ENCODE measurements at places on chromosomes 6 and 20.

DNA sequence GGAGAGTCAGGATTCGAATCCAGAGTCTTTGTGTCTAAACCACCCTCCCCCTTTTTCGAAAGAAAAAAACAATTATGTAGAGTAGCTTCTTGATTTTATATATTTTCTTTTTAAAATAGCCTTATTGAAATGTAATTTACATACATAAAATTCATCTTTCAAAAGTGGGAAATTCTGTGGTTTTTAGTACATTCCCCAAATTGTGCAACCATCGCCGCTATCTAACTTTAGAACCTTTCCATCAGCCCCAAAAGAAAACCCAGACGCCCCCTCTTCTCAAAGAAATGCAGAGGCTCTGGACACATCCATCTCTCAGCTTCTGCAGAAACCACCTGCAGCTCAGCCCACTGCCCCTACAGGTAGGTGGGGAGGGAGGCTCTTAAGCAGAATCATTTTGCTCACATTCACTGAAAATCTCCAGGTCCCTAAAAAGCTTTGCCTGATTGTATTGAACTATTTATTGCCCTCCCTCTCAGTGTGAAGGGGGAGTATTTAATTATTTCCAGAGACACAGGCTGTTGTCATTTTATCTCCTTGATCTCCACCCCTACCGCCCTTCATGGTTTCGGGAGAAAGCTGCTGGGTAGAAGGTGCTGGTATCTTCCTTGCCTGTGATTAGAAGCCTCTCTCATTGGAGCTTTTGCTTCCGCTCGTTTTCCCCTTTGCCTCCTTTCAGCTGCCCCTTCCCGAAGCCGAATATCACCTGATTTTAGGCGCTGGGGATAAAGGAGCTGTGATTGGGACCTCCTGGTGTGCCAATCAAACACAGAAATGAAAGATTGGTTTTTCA, 68.7 kb upstream of the KCNG1 start:
- DNase-seq = no peak

GRCh38 chr20:57433657-57434389, 42.6 kb downstream of the RBM38 start:
- DNase-seq = no peak

DNA sequence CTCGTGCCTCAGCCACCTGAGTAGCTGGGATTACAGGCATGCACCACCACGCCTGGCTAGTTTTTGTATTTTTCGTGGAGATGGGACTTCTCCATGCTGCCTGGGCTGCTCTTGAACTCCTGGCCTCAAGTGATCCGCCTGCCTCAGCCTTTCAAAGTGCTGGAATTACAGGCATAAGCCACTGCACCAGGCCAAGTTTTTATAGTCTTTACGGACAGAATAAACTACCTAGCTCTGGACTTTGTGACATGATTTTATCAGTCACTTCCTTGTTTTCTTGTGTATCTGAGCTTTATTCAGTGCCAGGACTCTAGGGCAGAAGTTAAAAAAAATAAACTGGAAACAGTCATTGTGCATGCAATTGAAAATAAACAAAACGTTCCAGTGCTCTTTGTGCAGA, 46.7 kb upstream of the RALGAPA2 start:
- DNase-seq = no peak

- DNase-seq = no peak
Measured at GRCh38 chr20:55116598-55116997, 641.2 kb downstream of the DOK5 start.

DNA sequence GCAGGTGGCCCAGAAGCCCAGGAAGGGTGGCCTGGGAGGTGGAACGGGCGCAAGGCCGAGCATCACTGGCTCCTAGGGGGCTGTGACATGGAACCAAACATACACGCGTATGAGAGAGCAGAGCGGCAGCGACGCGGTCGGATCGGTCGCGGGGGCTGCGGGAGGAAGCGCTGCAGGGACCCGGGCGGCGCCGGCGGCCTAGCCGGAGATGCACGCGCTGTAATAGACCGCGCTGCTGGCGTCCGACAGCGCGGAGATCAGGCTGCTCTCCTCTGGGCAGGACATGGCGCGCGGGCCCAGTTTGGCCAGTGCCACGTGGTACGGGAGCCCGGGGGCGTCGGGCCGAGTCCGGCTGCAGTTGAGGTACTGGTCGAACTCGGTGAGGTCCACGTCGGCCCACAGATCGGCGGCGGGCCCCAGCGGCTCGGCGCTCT, 1.5 kb downstream of the SOX18 start:
- no peak for DNase-seq

DNA sequence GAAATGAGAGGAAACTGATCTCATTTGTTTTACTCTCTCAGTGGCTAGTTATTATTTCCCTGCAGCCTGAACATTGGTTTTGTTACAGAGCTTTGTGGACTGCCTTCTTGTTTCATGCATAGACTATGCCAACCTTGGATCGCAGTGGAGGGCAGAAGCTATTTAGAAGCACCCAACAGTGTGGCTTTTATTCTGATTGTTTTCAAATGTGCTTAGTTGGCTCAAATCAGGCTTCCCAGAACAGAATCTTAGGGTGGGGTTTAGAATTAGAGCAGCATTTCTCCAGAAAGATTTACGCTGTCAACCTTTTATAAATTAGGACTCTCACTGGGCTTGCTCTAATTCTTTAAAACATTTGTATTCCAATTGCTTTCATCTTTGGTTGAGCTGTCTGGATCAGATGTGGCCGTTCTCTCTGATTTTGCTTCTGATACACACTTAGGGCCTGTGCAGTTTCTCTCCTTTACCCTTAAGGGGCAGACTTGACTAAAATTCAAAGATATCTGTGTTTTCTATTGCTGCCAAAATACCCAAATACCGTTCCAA, 210.3 kb downstream of the BCKDHB start:
- DNase-seq = no peak

DNA sequence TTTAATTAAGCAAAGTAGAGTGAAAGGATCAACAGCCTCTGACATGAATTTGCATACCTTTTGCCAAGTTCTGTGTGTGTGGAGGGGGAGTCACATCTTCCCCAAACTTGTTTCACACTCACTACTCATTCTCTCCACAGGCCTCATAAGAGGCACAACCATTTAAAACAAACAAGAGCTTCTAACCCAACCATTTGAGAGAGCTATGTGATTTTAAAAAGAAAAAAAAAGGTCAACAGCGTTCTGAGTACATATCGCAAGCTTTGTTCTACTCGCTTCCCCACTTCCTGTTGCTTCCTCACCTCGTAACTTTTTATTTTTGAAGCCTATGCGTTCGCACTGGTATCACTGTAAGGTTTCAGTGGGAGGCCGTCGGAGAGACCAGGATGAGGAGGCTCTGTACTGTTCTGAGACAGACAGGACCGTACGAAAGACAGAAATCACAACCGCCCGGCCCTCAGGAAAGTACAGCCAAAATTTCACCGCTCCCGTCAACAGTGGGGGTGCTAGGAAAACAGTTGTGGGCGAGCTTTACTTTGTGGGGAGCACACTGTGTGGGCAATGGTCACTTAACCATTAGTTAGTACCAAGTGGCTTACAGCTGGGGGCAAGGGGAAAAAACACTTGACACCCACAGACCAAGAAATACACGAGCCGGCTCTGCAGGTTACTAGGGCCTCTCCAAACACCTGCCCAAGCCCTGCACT, 61.3 kb downstream of the TRERF1 start:
- DNase-seq = peak; percentile 74

DNA sequence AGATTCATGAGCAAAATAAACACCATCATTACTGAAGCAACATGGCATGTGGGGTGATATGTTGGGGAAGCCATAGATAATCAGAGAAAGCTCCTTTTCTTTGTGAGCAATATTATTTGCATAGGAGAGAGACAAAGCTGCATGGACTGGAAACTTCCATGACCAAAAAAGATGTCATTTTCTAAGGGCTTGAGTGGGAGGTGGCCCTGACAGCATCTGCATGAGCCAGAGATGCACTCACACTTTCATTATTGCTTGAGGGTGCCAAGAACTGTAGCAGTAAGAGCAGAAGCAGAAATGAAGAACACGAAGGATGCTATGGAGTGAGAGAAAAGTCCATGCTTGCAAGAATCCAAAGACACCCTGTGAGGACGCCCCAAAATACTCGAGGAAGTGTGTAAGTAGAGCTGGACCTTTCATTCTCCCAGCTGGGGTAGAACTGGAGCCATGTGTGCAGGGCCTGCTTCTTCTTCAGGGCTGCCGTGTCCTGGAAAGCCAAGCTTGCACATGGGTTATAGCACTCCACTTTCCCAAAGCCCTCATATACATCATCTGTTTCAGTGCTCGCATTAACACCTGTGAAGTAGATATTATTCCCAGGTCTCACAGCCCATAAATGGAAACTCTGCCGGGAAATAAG, 851.2 kb downstream of the DHX35 start:
- no peak for DNase-seq

DNA sequence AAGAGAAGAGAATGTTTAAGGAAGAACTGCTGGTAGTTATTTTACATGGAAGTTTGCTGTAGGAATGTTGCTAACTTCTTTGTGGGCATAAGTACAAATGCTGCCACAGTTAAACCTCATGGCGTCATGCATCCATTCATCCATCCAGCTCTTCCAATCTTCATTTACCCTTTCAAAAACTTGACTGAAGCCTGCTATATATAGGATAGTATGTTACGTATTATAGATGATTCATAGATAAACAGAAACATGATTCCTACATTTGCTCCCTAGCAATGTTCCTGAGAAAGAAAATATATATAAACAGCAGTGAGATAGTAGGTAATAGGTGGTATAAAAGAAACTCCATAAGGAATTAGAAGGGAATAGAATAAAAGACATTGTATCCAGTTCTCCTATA, 93.7 kb downstream of the NDUFAF5 start:
- DNase-seq = no peak

- peak; percentile 15 for DNase-seq
Measured at GRCh38 chr20:34747479-34747878, 43.3 kb downstream of the TP53INP2 start.

DNA sequence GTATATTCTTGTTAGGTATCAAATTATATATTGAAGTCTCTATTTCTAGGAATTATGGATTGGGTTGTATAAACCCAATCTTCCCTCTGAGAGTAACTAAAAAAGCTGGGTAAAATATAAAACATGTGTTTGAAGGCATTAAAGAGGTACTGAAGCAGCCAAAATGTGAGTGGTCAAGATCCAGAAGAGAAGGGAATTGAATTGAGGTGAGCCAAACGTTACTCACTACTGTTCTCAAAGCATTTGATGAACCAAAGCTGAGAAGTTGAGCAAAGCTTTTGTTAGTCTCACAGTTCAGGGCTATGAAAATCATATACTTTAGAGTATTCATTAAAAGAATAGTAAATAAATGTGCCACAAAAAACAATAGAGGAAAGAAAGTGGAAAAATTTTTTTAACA, 365.8 kb downstream of the BCKDHB start:
- DNase-seq = no peak

- no peak for DNase-seq
Measured at GRCh38 chr6:113888956-113889630, 31.9 kb downstream of the MARCKS start.

- no peak for DNase-seq
Measured at GRCh38 chr6:33123732-33124524, 48.1 kb downstream of the HLA-DPB1 start.
